ENCODE measurements at places on chromosomes 5 and 9.
A peak's percentile ranks its signal among the peaks of the same experiment; 100 is the strongest.

DNA sequence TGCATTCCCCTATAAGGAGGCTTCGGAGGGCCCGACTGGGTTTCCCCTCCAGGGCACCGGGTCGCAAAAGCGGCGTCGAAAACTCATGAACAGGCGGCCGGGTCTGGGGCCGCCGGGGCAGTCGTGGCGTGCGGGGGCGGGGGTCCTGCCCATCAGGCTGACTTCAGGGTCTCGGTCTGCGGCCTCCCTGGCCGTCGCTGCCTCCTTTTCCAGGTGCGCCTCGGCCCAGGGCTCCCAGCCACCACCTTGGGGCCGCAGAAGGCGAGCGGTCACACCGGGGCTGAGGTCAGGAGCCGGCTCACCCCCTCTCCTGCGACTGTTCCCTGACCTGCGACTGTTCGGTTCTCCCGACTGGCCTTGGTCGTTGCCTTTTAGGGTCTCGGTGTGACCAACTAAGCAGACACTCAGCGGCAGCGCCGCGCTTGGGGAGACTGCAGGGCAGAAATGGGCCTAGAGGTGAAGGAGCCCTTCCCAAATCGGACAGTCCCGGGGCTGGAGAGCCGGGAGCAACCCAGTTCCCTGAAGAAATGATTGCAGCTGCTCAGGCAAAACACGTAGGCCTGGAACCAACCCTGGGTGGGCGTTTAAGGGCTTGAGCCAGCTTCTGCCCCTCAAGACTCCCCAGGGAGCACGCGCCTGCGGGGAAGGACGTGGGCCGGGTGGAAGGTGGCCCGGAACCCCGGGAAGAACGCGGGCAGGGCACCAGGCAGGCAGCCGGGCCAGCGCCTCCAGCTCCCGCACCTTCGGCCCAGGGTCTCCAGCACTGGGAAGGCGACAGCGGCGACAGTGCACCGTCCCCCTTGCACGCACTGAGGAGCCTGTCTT is 11.2 kb downstream of the IRX2 start:
- DNase-seq, result peak; percentile 15

- DNase-seq, result no peak
Measured at GRCh38 chr9:6188466-6188865, 27.1 kb upstream of the IL33 start.

DNA sequence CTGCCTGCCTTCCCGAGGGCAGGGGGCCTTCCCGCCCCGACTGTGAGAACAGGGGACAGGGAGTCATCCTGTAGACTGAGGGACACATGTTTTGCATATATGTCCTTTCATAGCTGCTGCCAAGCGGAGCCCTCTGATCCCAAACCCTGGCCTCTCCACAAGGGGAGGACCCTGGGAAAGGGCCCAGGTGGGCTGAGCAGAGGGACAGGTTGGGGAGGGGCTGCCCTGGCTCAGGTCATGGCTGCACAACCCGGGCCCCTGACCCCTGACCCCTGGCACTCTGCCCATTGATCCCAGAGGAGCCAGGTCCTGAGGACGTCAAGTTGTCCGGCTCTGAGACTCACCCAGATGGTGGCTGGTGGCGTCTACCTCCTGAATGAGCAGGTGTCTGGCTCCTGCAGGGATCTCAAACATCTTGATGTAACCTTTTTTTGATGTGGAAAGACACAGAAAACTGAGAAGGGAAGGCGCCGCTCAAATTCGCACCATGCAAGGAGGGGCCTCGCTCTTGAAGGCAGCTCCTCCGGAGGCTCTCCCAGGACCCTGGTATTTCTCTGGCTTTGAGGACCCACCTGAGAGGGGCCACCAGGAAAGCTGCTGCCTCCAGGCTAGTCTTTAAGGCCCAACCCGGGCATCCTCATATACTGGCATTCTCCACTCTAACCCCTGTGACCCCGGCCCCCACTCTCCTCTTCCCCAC is 71.9 kb downstream of the ZNF354C start:
- DNase-seq, result no peak

DNA sequence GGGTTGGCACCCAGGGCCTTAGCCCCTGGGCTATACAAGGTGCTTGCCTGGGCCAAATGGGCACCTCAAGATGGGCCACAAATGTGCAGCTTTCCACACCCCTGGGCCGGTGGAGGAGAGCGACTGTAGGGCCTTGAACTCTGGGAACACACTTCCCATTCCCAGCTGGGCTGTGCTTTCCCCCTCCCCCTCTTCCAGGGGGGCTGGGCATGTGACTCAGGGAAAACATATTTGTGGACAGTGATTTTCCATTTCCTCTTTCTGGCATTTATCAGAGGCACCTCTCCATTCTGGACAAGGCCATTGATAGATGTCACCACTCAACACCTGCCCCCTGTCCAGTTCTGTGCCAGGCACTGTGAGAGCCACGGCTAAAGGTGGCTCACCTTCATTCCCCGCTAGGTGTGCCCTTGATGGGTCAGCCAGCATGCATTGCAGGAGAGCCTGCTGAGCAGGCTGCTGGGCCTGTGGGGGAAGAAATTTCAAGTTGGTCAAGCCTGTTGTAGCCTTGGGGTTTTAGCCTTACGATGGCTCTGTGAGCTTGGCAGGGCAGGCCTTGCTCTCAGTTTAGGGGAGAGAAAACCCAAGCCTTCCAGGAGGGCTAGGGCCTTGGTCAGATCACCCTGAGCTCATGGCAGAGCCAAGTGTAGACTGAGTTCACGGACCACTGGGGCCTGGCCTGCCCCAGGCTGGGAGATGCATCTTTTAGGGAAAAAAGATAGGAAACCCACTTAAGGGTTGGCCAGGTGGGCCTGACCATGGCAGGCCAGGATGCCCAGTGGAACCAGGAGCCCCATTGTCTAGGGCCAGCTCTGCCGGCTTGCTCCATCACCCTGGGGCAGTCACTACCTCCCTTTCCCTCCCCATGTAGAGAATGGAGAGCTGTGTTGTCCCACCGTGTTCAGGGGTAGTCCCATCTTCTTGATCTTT is 113.9 kb downstream of the DAB2IP start:
- DNase-seq, result no peak

GRCh38 chr9:79583952-79584654 is 12.3 kb downstream of the TLE4 start:
- DNase-seq, result no peak

DNA sequence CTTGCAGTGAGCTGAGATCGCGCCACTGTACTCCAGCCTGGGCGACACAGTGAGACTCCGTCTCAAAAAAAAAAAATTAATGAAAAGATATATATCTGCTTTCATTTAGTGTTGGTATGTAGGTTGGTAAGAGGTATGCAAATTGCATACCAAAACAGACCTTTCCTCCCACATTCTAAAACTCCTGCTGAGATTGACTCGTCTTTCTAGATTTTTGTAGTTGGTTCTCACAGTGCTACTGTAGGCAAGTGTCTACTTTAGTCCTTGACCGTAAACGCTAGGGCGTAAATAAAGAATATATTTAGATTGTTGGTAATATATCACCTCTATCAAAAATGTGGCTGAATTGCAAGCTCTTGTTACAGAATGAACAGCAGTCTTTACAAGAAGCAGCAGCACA is 445.9 kb downstream of the CHSY3 start:
- no peak for DNase-seq

- no peak for DNase-seq
Measured at GRCh38 chr5:112635771-112636731, 101.6 kb upstream of the APC start.

DNA sequence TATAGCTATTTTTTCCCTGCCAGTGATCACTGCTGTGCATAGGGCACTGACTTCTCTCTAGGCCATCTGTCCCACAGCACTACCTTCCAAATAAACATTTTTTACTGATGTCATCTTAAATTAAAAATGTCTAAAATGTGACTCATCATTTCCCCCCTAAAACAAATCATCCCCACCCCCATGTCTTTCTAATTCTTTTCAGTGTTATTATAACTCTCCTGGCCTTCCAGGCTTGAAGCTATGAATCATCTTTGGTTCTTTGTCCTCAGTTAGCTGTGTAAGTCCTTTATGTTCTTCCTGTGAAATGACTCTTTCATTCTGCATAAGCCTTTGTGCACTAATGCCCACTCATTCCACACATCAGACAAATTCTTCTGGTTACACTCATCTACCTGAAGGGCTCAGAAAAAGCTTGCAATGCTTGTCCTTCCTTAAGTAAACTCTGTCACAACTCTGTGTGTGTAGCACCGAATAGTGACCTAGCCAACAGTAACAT is 78.1 kb downstream of the CFAP95 start:
- no peak for DNase-seq

GRCh38 chr5:71529682-71530081 is 57.5 kb upstream of the MCCC2 start:
- DNase-seq, result no peak

DNA sequence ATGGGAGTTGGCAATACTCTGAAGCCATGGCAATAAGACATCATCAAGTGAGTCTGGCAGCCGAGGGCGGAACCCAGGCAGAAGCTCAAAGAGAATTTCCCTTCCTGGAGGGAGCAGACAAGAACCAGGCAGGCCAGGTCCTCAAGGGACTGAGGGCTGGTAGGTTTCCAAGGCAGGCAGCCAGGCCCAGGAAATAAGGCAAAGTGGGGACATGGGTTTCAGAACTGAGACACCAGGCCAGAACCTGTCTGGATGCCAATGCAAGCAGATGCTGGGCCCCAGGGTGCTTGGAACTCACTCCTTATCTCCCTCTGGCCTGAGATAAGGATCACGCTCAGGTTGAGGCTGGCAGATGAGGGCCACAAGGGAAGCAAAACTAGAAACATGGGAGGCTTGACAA is 8.9 kb downstream of the TSSK1B start:
- no peak for DNase-seq

- no peak for DNase-seq
Measured at GRCh38 chr9:93949694-93950449, 5.3 kb downstream of the BARX1 start.

GRCh38 chr5:89723907-89724306 is 685.6 kb downstream of the CETN3 start:
- DNase-seq, result no peak

- no peak for DNase-seq
Measured at GRCh38 chr5:133480366-133480765, 132.0 kb downstream of the FSTL4 start.

GRCh38 chr5:105632043-105632442 is 2038.7 kb downstream of the EFNA5 start:
- no peak for DNase-seq

GRCh38 chr5:33324667-33325307 is 116.0 kb upstream of the TARS1 start:
- no peak for DNase-seq

DNA sequence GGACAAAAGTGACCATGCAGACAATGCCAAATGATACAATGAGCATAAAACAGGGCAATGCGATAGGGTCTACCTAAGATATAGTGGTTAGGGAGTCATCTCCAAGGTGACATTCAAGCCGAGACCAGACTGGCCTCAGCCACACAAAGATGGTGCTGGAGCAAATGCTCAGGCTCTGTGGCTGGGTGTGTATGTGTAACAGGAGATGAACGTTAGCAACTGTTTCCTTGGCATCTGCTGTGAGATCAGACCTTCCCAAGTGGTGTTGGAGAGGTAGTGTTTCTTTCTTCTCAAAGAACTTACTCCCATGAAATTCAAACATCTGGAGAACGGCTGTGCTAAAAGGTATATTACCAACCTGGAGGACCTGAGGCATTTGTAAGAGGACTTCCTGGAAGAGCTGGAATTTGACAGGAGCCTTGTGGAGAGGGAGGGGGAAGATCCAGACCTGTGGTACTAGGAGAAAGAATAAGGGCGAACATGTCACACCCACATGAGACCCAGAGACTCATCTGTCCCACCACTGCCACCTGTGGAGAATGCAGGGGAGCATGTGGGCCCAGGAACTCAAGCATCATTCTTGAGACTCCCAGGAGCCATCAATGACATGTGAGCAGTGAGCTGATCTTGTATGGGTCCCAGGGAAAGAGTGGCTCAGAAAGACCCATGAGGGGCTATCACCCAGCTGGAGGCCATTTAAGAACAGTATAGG is 21.4 kb upstream of the ANXA6 start:
- DNase-seq, result no peak

GRCh38 chr5:91175708-91176107 is 207.4 kb downstream of the ARRDC3 start:
- no peak for DNase-seq

- DNase-seq, result no peak
Measured at GRCh38 chr5:178590924-178591423, 781 bp upstream of the COL23A1 start.

DNA sequence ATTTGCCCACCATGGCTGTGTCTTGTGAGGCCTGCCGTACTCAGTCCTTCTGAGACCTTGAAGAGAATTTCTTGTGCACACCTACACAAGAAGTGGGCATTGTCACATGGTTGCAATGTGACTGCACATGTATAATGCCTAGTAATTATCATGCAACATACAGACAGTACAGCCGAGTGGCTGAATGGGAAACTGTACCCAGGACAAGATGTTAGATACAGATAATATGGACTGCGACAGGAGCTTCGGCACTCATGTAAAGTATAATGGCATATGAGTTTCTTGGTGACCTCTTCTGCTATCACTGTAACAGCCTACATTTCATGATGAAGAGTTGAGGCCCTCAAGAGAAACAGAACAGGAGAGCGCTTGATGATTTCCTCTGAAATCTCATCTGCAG is 4.8 kb upstream of the PRKACG start:
- DNase-seq, result no peak

DNA sequence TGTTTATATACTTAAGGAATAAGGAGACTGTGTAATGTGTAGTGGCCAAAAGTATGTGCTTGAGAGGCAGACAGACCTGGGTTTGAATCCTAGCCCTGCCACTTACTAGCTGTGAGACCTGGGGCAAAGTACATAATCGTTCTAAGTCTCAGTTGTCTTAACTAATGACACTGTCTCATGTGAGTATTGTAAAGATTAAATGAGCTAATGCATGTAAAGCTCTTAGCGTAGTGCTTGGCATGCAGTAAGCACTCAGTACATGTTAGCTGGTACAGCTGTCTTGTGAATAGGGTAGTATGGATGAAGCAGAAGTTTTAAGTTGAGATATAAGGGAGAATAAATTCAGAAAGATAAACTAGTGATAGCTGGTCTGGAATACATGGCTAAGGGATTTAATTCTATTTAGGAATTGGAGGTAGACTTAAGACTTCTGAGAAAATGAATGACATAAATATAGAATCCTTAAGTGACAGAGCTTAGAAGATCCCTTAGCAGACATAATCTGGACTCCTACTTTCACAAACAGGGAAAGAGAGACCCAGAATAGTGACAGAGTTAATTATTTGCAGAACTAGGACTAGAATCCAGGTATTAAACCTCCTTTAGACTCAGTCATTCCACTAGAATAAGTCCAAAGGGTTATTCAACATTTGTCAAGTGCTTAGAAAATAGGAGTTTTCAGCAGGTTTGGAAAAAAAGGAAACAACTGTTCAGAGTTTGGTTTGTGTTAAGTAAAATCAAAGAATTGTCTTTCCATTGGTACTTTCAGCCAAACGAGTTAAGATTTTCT is 13.1 kb downstream of the GPR21 start:
- no peak for DNase-seq

All from endothelial cell (in vitro differentiated cells).